ENCODE measurements at places on chromosomes 11 and 22. TPM values are rescaled to one million over a fixed set of nuclear protein-coding genes. Genes with fewer than 3 reads are reported as not detected.

MAPK8IP1 gene
- 38.5 TPM for total RNA-seq

TSPAN18 gene
- total RNA-seq: 13.3 TPM

GRCh38 chr11:106507645-106508306 is 430.3 kb downstream of the AASDHPPT start:
- no peak for DNase-seq

TRIM34 gene
- not detected for total RNA-seq

DNA sequence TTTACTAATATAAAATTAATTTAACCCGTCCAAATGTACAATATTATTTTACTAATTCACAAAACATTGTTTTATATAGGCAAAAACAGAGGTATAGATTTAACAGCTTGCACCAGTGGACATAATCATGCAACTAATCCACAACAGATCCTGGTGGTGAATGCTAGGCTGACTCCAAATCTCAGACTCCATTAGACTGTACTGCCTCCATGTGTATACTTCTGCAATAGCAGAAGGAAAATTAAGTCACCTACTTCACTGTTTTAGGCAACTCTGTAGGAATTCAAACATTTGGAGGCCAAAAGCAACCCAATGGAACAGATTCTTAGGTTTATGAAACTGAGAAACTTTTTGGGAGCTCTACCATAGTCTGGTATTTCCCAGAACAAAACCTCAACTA is 30.0 kb upstream of the RAB39A start:
- peak; percentile 28 for DNase-seq

DNA sequence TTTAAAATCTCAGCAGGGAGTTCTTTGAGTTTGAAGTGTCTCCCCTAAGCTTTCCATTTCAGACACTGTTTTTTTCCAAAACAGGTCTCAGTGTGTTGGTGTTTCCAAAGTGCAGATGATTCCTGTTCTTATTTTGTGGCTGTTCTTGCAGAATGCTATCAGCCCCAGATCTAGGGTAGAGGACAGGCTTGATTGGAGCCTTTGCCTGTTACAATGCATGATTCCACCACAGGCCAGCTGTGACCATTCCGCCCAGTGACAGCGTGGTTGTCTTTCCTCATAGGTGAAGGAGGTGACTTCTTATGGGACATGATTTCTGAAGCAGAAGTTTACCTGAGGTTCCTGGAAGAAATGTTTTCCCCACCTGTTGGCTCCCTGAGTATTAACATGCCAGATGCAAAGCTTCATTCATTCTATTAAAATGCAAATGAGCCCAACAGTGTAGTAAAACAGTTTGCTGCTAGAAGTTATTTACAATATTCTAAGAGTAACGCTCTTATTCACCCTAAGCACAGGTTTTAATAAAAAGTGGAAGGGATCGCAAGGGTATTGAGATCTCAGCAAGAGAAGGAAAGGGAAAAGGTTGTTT is 36.9 kb upstream of the BIRC3 start:
- no peak for DNase-seq

- DNase-seq: no peak
These were observed 47.9 kb downstream of the ZNF280B start for GRCh38 chr22:22460635-22461034.

- DNase-seq: no peak
These were observed 92.8 kb downstream of the RASSF10 start for GRCh38 chr11:13101644-13102512.

Data from G401 (cell line).